Endodermal cell (in vitro differentiated cells): ENCODE measurements at places on chromosomes 13 and 19. TPM values are rescaled to one million over a fixed set of nuclear protein-coding genes. Genes with fewer than 3 reads are reported as not detected.
A peak's percentile ranks its signal among the peaks of the same experiment; 100 is the strongest.

Gene CYP4F22
- not detected in 3 replicates for total RNA-seq

Gene ZNF582
- total RNA-seq = 3.7 to 6.8 TPM (median 4.4 TPM) in 3 replicates

Gene TNFSF13B
- total RNA-seq = 0.35 and 0.93 TPM in 2 replicates

Gene JOSD2
- total RNA-seq = 6.9 to 12.1 TPM (median 8.8 TPM) in 3 replicates

Gene MEX3D
- 75.5 to 112 TPM (median 103 TPM) in 3 replicates for total RNA-seq

Gene SLC25A41
- total RNA-seq = 0.16 and 0.46 TPM in 2 replicates

Gene MISP
- 0.11 and 0.18 TPM in 2 replicates for total RNA-seq

Gene CACNA1A
- 6.0 and 8.0 TPM in 2 replicates for total RNA-seq

Gene GRAMD1A
- total RNA-seq = 115 to 123 TPM (median 120 TPM) in 3 replicates

Gene ZNF766
- total RNA-seq = 29.4 and 31.2 TPM in 2 replicates

- DNase-seq = peak; percentile 70
- H3K4me3 ChIP-seq = peak overlapping the region; percentile 76
- peaks cover 4% of the 10 kb centered on the region for H3K4me1 ChIP-seq
- H3K36me3 ChIP-seq = no peaks in the 10 kb centered on the region
Observed at GRCh38 chr19:31348481-31349159, 616 bp downstream of the TSHZ3 start.

DNA sequence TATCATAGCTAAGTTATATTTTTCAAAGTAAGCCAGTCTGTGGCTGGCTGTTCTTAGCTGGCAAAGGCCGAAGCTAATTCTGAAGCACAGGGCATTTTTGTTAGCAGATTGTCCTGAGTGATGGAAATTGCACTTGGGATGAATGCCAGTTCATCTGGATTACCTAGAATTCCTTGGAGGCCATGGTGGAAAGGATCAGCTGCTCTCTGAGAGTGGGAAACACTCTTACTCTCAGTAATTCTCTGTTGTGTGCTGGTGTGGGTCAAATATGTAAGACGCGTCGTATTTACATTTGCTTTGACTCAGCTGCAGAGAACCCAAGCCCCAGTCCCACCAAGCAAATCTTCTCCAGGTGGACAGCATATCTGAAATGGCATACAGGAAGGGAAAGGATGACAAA lies 60.7 kb upstream of the C1QTNF9B start:
- H3K4me1 ChIP-seq = no peaks in the 10 kb centered on the region
- no peak for DNase-seq
- no peak overlapping the region for H3K4me3 ChIP-seq
- H3K36me3 ChIP-seq = no peaks in the 10 kb centered on the region

DNA sequence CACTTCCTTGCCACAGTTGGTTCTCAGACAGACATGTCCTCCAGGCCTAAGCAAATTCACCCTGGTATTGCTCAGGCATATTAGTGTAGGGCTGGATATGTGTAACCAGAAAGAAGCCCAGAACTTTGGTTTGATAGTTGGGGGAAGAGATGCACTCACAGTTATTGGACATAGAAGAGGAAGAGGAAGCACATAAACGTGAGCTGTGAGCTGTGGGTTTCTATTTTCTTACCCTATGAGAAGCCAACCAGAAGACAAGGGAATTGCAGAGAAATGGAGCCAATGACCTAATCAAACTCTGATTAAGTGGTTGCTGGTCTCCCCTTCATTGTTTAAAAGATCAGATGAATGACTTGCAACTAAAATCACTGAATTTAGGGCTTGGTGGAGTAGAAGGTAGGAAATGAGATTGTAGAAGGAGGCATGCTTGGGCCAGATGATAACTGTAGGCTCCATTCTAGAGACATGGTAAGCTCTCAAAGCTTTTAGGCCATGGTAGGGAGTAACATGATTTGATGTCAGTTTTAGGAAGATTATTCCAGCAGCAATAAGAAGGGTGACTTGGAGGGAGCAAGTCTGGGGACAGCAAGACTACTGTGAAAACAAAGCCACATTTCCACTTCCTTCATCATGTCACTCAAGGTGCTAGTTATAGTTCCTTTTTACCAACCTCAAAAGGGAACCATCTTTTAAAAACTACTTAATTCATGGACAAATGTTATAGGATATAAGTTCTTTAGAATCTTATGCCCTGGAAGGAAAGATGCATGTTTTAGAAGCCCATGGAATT lies 24.1 kb upstream of the WDFY2 start:
- no peaks in the 10 kb centered on the region for H3K36me3 ChIP-seq
- H3K4me1 ChIP-seq = no peaks in the 10 kb centered on the region
- no peak overlapping the region for H3K4me3 ChIP-seq

- DNase-seq = no peak
- H3K4me1 ChIP-seq = no peaks in the 10 kb centered on the region
- H3K4me3 ChIP-seq = no peak overlapping the region
- H3K27me3 ChIP-seq = no peaks in the 10 kb centered on the region
- H3K27ac ChIP-seq = no peak overlapping the region
Observed at GRCh38 chr13:110449219-110450015, 112.1 kb downstream of the RAB20 start.

GRCh38 chr19:7924651-7925170 lies 1.2 kb downstream of the CTXN1 start:
- peaks cover 21% of the 10 kb centered on the region for H3K36me3 ChIP-seq
- peaks cover 5% of the 10 kb centered on the region for H3K4me1 ChIP-seq
- no peak for DNase-seq
- peak overlapping the region; percentile 44 for H3K27ac ChIP-seq

DNA sequence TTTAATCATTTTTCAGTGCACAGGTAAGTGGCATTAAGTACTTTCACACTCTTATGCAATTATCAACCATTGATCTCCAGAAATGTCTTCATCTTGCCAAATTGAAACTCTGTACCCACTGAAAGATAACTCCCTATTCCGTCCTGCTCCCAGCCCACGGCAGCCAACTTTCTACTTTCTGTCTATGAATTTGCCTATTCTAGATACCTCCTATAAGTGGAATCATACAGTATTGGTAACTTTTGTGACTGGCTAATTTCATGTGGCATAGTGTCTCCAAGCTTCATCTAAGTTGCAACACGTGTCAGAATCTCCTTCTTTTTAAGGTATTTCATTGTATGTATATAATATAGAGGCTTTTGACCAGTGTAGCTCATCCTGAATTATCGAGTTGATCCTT lies 5.7 kb upstream of the CEACAM18 start:
- no peak overlapping the region for H3K27ac ChIP-seq
- DNase-seq = no peak
- no peak overlapping the region for H3K4me3 ChIP-seq
- no peaks in the 10 kb centered on the region for H3K36me3 ChIP-seq
- H3K4me1 ChIP-seq = no peaks in the 10 kb centered on the region
- H3K27me3 ChIP-seq = peaks cover 27% of the 10 kb centered on the region

- DNase-seq = peak; percentile 95
- peak overlapping the region; percentile 45 for H3K27ac ChIP-seq
- peaks cover 20% of the 10 kb centered on the region for H3K36me3 ChIP-seq
- H3K4me1 ChIP-seq = peaks cover 8% of the 10 kb centered on the region
- no peaks in the 10 kb centered on the region for H3K27me3 ChIP-seq
- H3K4me3 ChIP-seq = no peak overlapping the region
Observed at GRCh38 chr19:10644260-10645007, 9.7 kb upstream of the ILF3 start.

DNA sequence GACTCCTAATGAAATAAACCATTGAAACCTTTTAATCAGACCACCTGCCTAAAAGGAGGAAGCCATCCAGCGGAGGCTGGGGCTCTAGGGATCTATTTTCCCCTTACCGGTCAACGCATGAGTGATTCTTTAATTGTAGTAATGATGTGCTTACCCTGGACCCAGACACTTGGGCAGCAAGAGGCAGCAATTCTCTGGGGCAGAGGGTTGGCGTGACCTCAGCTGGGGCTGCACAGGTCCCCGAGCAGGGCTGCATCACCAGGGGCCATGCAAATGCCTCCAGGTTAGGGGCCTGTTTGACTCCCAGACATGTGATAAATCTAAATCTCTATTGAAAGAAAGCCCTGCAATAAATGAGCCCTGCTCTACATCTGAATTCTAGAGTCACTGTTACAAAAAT lies 194.2 kb upstream of the TSHZ3 start:
- H3K27me3 ChIP-seq = peaks cover 8% of the 10 kb centered on the region
- H3K36me3 ChIP-seq = no peaks in the 10 kb centered on the region
- no peak overlapping the region for H3K27ac ChIP-seq
- peaks cover 5% of the 10 kb centered on the region for H3K4me1 ChIP-seq

DNA sequence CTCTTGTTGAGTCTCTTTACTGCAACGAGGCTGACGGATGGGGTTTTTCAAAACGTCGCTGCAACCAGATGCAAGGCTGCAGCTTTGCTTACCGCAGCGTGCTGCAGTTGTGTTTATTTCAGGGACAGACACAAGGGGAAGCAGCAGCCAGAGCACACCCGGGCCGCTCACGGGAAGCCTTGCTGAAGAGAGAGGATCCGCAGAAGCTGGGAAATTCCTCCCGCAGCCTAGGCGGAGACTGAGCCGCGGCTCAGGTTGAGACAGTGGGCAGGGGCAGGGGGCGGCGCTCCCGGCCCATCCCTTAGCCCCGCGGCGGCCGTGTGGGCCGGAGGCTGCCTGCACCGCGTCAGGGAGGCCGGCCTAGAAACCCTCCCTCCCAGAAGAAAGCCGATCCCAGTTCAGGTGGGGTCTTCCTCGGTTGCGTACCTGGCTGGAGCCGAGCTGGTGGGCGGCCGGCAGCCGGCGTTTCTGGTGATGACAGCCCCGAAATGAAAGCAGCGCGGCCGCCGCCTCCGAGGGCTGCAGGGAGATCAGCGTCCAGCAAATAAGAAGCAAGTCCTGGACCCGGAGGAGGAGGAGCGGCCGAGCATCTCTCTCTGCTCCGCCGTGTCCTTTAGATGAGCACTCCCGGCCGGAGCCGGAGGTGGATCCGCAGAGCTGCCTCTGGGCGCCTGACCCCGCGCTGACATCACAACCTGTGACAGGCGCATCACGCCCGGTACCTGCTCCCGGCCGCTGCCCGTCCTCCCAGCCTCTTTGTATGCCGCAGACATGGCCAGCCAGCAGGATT lies at the start of gene FRY:
TSS of gene FRY (plus strand) at position 750 of the 790 bp plus-strand sequence. CDS start at position 772, 22 bp downstream.
- peak within 1 kb of the TSS; percentile 84 for H3K4me3 ChIP-seq
- peak; percentile 93 for DNase-seq
- peaks cover 5% of the 10 kb centered on the region for H3K27me3 ChIP-seq

DNA sequence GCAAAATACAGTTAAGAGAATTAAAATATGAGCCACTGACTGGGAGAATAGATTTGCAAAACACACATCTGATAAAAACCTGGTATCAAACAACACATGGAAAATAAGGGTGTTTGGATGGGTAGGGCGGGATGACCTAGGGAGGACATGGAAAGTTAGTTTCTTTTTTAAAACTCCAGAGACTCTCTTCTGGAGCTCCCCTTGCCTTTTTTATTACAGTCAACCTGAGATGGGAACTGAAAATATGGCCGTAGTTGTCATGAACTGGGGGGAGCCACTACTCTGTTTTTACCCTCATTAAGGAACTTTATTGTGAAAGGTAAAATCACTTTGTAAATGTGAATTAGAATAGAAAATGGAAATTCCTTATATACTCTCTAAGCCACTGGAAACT lies 113.0 kb downstream of the ATP11A start:
- H3K4me1 ChIP-seq = no peaks in the 10 kb centered on the region
- no peak overlapping the region for H3K4me3 ChIP-seq
- DNase-seq = no peak
- no peak overlapping the region for H3K27ac ChIP-seq
- no peaks in the 10 kb centered on the region for H3K27me3 ChIP-seq

GRCh38 chr19:46428239-46429135 lies at the start of gene PNMA8C:
TSS of gene PNMA8C (minus strand) at chr19:46428936. CDS start at chr19:46428359, 577 bp downstream.
- peak; percentile 92 for DNase-seq
- peaks cover 18% of the 10 kb centered on the region for H3K27me3 ChIP-seq
- no peaks in the 10 kb centered on the region for H3K4me1 ChIP-seq
- H3K36me3 ChIP-seq = no peaks in the 10 kb centered on the region
- H3K4me3 ChIP-seq = no peak within 1 kb of the TSS

DNA sequence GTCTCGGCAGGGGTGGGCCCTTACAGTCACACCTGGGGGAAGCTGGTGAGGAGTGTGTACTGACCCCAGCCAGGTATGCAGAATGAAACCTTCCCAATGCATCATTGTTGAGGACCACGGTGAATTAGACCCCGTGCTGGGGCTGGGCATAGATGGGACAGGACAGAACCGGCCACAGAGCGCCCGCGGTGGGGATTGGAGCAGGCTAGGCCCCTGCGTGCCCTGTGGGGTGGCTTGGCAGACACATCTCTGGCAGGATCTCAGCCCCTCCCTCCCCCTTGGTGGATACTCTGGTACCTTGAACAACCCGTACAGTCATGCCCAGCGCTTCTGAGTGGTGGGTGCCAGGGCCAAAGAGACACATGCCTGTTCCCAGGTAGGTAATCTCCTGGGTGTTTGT lies 200.6 kb downstream of the TEX29 start:
- H3K36me3 ChIP-seq = no peaks in the 10 kb centered on the region
- no peak for DNase-seq
- no peak overlapping the region for H3K27ac ChIP-seq
- no peaks in the 10 kb centered on the region for H3K27me3 ChIP-seq
- H3K4me1 ChIP-seq = no peaks in the 10 kb centered on the region
- no peak overlapping the region for H3K4me3 ChIP-seq

- DNase-seq = peak; percentile 87
- H3K4me3 ChIP-seq = no peak overlapping the region
- no peak overlapping the region for H3K27ac ChIP-seq
- H3K27me3 ChIP-seq = no peaks in the 10 kb centered on the region
Observed at GRCh38 chr19:8697671-8698432, 743 bp downstream of the ACTL9 start.

GRCh38 chr13:114078461-114079451 lies 53.7 kb downstream of the RASA3 start:
- H3K4me1 ChIP-seq = no peaks in the 10 kb centered on the region
- H3K27me3 ChIP-seq = no peaks in the 10 kb centered on the region
- H3K4me3 ChIP-seq = no peak overlapping the region
- peak overlapping the region; percentile 70 for H3K27ac ChIP-seq
- DNase-seq = peak; percentile 49

GRCh38 chr13:98299235-98299965 lies 122.3 kb upstream of the RNF113B start:
- H3K27ac ChIP-seq = no peak overlapping the region
- no peaks in the 10 kb centered on the region for H3K27me3 ChIP-seq
- H3K4me3 ChIP-seq = no peak overlapping the region

DNA sequence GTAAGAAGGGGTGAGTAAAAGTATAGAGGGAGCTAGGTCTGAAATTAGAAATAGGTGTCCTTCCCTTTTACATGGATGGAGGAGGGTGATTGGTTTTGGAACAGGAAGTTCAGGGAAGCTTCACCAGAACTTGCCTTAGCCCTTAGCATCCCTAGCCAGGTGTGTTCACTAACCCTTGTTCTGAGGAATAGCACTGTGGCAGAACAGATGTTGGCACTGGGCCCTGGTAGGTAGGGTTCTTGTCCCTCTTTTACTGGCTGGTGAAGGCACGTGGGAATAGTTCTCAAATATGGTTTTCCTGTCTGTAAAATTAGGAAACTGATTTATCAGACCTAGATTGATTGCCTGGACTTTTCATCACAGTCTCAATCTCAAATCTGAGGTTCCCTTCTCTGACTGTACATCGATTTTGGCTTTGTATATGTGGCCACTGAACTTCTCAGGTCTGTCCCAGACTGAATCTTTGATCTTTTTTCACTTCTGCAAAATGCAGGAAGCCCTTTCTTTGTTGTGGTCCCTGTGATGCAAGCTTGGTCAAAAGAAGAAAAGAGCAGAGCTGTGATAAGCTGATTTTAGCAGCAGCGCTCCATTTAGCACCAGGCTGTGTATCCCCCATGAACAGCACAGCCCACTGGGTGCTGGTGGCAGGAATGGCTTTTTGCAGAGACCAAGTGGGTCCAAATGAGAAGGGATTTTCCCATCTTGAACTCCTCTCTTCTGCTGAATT lies 86.2 kb upstream of the HTR2A start:
- H3K4me1 ChIP-seq = no peaks in the 10 kb centered on the region
- no peak for DNase-seq
- H3K36me3 ChIP-seq = no peaks in the 10 kb centered on the region
- no peaks in the 10 kb centered on the region for H3K27me3 ChIP-seq
